ENCODE measurements at places on chromosomes 2 and 18. TPM values are rescaled to one million over a fixed set of nuclear protein-coding genes. Genes with fewer than 3 reads are reported as not detected.
A peak's percentile ranks its signal among the peaks of the same experiment; 100 is the strongest.

GRCh38 chr18:29779096-29779495, 1263.4 kb downstream of the DSC3 start:
- no peak overlapping the region for H3K27ac ChIP-seq
- no peak overlapping the region for H3K4me3 ChIP-seq
- no peaks in the 10 kb centered on the region for H3K4me1 ChIP-seq
- no peaks in the 10 kb centered on the region for H3K36me3 ChIP-seq
- no peak for DNase-seq

DNA sequence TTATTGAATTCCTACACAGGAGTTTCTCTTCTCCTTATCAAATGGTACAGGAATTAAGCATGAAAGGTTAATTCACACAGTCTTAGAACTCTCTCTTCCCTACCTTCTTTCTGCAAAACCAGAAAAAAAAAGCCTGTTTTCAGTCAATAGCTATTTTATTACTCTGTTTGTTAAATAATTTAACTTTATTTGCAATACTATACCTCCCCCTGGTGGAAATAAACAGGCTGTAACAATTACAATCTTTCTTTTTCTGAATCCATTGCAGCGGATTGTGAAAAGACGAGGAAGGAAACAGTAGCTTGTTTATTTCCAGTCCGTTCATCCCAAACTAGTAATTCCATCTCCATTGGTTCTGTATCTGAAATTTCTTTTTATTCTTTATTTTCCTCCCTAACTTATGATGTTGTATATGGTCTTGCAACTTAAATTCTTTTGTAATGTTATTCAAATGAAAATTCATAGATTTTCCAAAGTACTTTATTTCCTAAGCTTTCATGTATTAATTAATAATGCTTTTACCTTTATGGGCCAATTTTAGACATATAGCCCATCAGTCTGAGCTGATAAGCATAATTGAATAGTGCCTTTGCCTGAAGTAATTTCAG, 165.2 kb downstream of the SH3BP4 start:
- no peak overlapping the region for H3K27ac ChIP-seq
- DNase-seq, result no peak
- H3K36me3 ChIP-seq, result no peaks in the 10 kb centered on the region
- no peak overlapping the region for H3K4me3 ChIP-seq
- H3K27me3 ChIP-seq, result no peaks in the 10 kb centered on the region
- no peaks in the 10 kb centered on the region for H3K4me1 ChIP-seq

GRCh38 chr2:127516041-127516762, 10.1 kb downstream of the IWS1 start:
- no peak overlapping the region for H3K4me3 ChIP-seq
- no peak overlapping the region for H3K27ac ChIP-seq
- H3K4me1 ChIP-seq, result peaks cover 25% of the 10 kb centered on the region
- peaks cover 7% of the 10 kb centered on the region for H3K36me3 ChIP-seq
- DNase-seq, result no peak

- H3K27me3 ChIP-seq, result no peaks in the 10 kb centered on the region
- no peaks in the 10 kb centered on the region for H3K36me3 ChIP-seq
- no peak for DNase-seq
- no peaks in the 10 kb centered on the region for H3K4me1 ChIP-seq
- H3K27ac ChIP-seq, result no peak overlapping the region
- H3K4me3 ChIP-seq, result no peak overlapping the region
Observed at GRCh38 chr2:59691518-59692190, 861.8 kb downstream of the BCL11A start.

DNA sequence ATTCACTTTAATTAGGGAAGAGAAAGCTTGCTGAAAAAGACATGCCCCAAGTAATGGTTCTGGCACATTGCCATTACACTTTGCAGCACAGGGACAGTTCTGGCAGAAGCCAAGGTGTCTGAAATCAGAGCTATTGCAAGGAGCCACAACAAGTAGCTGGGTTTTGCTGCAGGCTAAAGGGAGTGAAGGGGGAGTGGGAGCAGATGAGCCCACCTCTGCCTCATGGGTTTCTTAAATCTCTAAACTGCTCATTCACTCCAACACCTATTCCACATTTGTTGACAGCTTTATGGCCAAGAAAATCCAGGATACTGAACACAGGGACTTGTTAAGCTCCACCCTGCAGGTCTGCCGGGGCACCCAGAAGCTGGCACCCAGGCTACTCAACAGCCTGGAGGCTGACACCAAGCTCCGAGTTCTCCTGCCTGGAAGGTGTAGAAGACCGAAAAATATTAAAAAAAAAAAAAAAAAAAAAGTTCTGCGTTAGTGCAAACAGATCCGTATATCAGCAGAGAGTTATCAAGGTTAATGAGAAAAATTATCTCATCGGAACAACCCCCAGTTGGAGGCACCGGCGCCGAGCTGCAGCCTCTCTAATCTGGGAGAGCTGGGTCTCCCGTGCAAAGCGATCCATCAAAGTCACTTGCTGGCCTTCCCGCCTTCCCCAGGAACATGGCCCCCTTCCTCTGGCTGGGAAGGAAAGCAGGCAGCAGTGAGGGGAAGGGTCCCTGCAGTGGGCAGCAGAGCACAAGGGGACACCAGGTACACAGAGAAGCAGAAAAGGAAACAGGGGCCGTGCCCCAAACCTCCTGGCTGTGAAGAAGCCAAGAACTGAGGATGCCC, 123.7 kb downstream of the HNMT start:
- H3K27ac ChIP-seq, result no peak overlapping the region
- H3K4me1 ChIP-seq, result no peaks in the 10 kb centered on the region
- H3K27me3 ChIP-seq, result no peaks in the 10 kb centered on the region
- DNase-seq, result no peak
- H3K4me3 ChIP-seq, result no peak overlapping the region

DNA sequence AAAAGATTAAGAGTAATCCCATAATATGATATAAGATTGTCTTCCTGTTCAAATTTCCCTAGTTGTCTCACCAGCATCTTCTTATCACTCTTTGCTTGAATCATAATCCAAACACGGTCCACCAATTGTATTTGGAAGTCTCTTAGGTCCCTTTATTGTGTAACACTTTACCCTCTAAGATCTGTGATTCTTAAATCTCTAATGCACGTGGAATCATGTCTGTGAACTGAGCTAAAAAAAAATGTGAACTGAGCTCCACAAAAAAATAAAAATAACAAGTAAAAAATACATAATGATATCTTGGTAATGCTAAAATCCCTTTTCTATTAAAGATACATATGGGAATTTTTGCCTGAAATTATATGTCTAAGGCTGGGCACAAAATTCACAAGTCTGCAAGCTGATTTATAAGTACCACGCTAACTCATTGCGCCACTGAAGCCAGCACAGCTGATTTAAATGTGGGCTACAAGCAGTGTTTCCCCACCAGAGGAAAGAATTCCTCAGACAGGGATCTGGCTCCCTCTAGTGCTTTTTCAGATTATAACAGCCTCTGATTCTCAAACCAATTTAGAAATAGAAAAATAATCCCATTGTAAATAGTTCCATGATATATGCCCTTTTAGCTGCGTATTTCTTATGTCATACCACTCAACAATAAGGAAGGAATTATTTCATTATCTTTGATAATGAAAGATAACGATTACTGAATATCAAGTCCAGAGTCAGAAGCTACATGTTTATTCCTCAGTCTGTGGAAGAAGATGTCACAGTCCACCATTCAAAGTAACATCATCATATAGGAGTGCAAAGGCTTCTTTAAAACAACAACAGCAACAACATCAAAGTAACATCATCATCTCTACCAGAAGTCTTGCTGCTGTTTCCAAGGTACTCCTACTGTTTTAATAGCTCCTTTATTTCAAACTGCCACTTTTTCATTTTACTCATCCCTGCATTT, 22.9 kb downstream of the RBM43 start:
- no peak overlapping the region for H3K4me3 ChIP-seq
- H3K27me3 ChIP-seq, result no peaks in the 10 kb centered on the region
- H3K4me1 ChIP-seq, result no peaks in the 10 kb centered on the region
- no peaks in the 10 kb centered on the region for H3K36me3 ChIP-seq

- H3K36me3 ChIP-seq, result no peaks in the 10 kb centered on the region
- peak; percentile 75 for DNase-seq
- H3K27ac ChIP-seq, result no peak overlapping the region
- no peaks in the 10 kb centered on the region for H3K27me3 ChIP-seq
- no peak overlapping the region for H3K4me3 ChIP-seq
Observed at GRCh38 chr2:143110758-143111428, 18.3 kb upstream of the ARHGAP15 start.

DNA sequence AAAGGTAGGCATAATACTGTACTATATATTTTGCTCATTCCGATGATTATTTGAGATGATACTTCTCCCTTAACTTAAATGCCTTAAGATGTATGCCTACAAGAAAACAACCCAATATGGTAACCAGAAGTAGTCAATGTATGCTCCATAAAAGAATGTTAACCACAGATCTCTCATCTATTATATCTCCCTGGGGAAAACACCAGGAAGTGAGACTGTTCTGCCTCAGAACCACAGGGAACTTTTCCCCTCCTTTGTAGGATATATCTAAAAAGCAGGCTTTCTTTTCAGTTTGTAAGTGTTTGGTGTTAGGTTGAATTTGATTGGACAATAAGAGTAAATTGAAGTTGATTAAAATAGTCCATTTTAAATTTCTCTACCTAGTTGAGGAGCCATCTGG, 1160.5 kb upstream of the NXPH2 start:
- H3K27me3 ChIP-seq, result no peaks in the 10 kb centered on the region
- no peak overlapping the region for H3K4me3 ChIP-seq
- no peaks in the 10 kb centered on the region for H3K4me1 ChIP-seq
- DNase-seq, result no peak

- H3K36me3 ChIP-seq, result no peaks in the 10 kb centered on the region
- H3K4me3 ChIP-seq, result no peak overlapping the region
- H3K27ac ChIP-seq, result no peak overlapping the region
- no peaks in the 10 kb centered on the region for H3K27me3 ChIP-seq
- DNase-seq, result no peak
- H3K4me1 ChIP-seq, result no peaks in the 10 kb centered on the region
Observed at GRCh38 chr2:169009865-169010579, 21.1 kb downstream of the ABCB11 start.

DNA sequence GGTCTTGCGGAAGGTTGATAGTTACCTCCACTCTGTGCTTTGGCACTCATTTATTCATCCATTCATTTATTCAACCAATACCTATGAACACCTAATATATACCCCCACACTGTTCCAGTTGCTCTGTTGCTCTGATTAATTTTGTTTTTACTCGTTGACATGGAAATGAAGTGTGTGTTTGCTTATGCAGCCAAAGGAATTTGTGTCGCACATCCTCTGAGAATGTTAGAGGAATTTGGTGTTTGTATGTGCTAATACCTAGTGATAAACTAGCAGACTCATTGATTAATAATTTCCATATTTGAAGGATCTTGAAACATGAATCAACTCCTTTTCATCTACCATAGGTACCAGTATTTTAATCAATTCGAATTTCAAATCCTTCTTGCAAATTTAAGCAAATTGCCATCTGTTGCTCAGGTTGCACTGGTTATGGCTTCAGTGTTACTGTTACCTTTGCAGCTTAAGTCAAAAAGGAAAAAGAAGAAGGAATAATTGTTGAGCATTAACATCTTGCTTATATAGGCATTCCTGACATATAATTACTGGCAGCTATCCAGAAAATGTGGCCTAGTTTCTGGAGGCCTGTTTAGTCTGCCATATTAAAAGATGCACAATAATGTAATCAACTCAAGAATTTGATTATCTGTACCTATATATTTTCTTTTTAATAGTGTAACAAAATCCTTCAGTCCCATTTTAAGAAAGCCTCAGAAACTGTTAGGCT, 25.7 kb upstream of the CRIM1 start:
- no peaks in the 10 kb centered on the region for H3K4me1 ChIP-seq
- no peak for DNase-seq
- H3K4me3 ChIP-seq, result no peak overlapping the region
- no peaks in the 10 kb centered on the region for H3K36me3 ChIP-seq

DNA sequence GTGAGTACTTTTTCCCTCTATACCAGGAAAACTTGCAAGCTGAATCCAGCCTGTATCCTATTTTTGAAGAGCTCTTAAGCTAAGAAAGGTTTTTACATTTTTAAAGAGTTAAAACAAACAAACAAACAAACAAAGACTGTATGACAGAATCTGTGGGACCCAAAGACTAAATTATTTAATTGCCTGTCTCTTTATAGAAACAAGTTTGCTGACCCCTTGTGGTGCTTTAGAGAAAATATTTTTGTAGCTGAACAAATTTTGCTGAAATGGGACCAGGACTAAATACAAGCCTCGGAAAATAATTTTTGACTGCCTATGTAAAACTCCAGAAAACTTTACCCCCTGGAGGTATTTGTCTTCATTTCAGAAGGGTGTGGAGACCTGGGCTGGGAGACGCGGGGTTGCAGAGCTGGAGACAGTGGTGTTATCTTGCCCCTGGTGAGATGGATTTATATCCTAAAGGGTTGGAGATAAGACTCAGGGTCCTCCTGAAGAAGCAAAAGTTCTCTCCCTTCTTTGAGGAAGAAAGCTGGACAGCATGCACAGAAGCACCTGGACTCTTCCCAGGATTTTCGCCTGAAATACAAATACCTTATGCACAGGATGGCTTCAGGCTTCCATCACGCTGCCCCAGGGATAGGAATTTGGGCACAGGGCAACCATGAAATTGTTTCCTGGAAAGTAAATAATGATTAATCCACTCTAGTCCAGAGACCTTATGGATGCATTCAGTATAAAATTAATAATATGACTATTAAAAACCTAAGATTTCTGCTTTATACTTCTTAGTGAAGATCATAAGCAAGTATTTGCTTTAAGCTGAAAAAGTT, 54.3 kb downstream of the TMX3 start:
- H3K4me3 ChIP-seq, result no peak overlapping the region
- no peaks in the 10 kb centered on the region for H3K4me1 ChIP-seq
- no peak for DNase-seq
- no peaks in the 10 kb centered on the region for H3K36me3 ChIP-seq

DNA sequence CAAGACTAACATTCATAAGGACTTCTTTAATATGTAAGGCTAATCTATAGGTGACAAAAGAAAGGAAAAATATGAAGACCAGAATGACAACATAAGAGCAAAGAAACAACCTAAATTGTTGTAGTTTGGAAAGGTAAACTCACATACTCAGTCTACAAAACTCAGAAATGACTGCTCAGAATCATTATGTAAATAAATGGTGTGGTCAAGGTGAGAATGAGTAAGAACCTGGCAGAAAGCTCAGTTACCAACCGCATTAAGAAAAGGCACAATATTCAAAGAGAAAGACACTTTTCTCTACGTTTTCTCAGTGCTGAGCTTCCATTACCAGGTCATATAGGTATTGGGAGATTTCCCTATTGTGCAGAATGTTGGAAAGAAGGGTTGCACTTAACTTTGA, 15.8 kb downstream of the ATF2 start:
- H3K27me3 ChIP-seq, result no peaks in the 10 kb centered on the region
- no peak for DNase-seq
- H3K36me3 ChIP-seq, result no peaks in the 10 kb centered on the region

GRCh38 chr2:173903601-173904394, 61.4 kb downstream of the SP3 start:
- H3K4me1 ChIP-seq, result no peaks in the 10 kb centered on the region
- peaks cover 4% of the 10 kb centered on the region for H3K36me3 ChIP-seq
- H3K27ac ChIP-seq, result no peak overlapping the region
- H3K27me3 ChIP-seq, result no peaks in the 10 kb centered on the region
- no peak for DNase-seq

- no peak overlapping the region for H3K27ac ChIP-seq
- no peaks in the 10 kb centered on the region for H3K27me3 ChIP-seq
- no peaks in the 10 kb centered on the region for H3K36me3 ChIP-seq
Observed at GRCh38 chr2:204686406-204686805, 141.1 kb downstream of the PARD3B start.

DNAJC5G gene
- not detected for total RNA-seq

DPP10 gene
- not detected for total RNA-seq

LGALSL gene
- 0.98 TPM for total RNA-seq

SCG2 gene
- total RNA-seq, result not detected

CCDC148 gene
- total RNA-seq, result not detected

LTBP1 gene
- not detected for total RNA-seq

Measured in CD8-positive, alpha-beta memory T cell (primary cell).